ENCODE measurements at places on chromosomes 3 and 15.

DNA sequence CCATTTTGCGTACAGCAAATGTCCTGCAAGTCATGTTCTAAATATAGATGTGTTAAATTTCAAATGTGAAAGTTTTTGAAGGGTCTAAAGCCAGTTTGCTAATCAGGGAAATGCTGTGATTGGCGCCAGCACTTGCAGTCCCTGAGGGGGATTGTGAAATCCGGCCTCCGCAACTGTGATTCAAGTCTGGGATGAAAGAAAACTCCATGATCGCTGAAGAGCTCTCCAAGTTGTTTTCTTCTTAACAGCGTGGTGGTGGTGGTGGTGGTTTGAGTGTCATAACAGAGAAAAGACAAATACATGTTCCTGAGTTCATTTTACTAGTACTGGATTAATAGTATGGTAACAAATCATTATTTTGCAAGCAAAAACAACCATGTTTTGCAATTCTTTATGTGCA, 51.8 kb downstream of the MITF start:
- no peak for DNase-seq

DNA sequence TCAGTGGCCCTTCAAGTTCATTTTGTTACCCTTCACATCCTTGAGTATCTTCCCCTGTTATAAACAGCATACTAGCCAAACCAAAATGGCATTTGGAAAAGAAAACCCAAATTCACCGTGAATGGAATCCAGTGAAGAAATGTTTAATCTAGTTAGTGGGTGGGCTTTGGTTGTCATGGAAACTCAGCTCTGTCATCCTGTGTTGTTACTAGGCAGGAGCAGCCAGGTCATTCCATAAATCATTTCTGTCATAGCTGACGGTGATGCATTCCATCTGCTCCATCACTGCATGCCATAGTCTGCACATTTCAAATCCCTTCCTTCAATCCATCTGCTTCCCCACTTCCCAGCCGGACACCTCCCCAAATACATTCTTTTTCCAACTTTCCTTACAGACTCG, 140.4 kb upstream of the CGNL1 start:
- no peak for DNase-seq

DNA sequence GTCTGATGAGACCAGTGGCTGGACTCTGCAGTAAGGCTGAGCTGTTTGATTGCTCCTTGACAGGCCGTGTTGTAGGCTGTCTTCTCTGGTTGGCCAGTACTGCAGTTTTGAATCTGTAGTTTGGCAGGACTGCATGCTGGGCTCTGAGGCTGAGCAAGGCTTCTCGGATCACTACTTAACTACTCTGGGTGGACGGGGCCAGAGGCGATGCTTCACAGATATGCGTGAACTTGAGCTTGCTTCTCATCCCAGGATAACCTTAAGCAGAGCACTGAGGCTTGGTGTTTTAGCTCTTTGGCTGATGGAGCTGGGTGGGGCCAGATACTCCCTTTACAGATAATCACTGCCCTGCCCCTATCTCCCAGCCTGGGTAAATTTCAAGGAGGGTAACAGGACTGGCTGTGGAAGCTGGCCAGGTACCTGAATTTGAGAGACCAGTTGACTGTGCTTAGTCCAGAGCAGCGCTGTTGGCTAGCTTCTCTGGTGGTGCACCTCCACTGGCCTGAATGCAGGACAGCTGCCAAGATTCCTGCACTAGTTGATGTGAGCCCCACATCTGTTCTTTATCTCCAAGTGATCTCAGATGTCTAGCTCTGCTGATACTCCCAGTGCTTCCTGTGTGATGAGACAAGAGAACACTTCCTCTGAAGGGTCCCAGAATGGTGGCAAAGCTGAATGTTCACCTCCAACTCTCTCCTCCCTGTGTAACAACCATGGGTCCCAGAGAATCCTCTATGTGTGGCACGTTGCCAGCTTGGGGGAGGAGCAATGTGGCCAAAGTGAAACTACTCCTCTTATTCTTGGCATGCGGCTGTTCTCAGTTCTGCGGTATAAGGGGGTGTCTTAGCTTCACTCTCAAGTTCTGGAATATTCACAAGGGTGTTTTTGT, 37.9 kb downstream of the RPL39L start:
- no peak for DNase-seq

- DNase-seq, result no peak
Observed at GRCh38 chr3:159830523-159831154, 158.0 kb upstream of the IL12A start.
